ENCODE measurements at places on chromosomes 4 and X. TPM values are rescaled to one million over a fixed set of nuclear protein-coding genes. Genes with fewer than 3 reads are reported as not detected.

GRCh38 chrX:120671963-120672362, 42.1 kb upstream of the C1GALT1C1 start:
- DNase-seq, result no peak

- no peak for DNase-seq
Observed at GRCh38 chr4:52622564-52622963, 36.5 kb downstream of the USP46 start.

- no peak for DNase-seq
Observed at GRCh38 chr4:13427599-13428325, 56.4 kb downstream of the RAB28 start.

GRCh38 chr4:111802191-111802590, 343.1 kb upstream of the FAM241A start:
- DNase-seq, result no peak

- no peak for DNase-seq
Observed at GRCh38 chr4:176409627-176410026, 89.9 kb downstream of the SPCS3 start.

DNA sequence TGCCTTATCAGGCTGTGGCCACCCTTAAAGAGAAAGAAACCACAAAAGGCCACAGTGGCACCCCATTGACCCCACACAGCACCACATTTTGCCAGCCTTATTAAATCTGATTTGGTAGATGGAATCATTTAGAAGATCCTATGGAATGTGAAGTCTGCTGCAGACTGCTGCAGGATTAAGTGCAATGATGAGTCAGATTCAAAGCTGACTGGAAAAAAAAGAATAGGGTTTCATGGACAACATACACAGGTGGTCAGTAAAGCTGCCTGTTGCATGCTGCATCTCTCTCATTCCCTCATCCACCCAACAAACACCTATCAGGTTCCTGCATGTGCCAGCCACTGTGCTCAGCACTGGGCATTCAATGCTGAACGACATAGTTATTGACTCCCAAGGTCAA, 56.6 kb downstream of the CHST7 start:
- DNase-seq, result no peak

The PAK3 gene
- polyA plus RNA-seq, result 0.02 TPM

The PABPC1L2A gene
- not detected for polyA plus RNA-seq

The CSAG1 gene
- polyA plus RNA-seq, result not detected

The JCHAIN gene
- 0.36 TPM for polyA plus RNA-seq

The SPANXC gene
- not detected for polyA plus RNA-seq

All from right cardiac atrium (tissue), 5 donors.